ENCODE measurements at places on chromosomes 16 and 17. TPM values are rescaled to one million over a fixed set of nuclear protein-coding genes. Genes with fewer than 3 reads are reported as not detected.

The TBC1D3K gene
- not detected for total RNA-seq

The ATP1B2 gene
- total RNA-seq, result 3.1 TPM

The PROCA1 gene
- total RNA-seq, result 1.3 TPM

The SLC38A8 gene
- not detected for total RNA-seq

The NXN gene
- 21.8 TPM for total RNA-seq
